Natural killer cell (primary cell): ENCODE measurements at places on chromosomes 7 and 10. TPM values are rescaled to one million over a fixed set of nuclear protein-coding genes. Genes with fewer than 3 reads are reported as not detected.

The ESYT2 gene
- 163 TPM for total RNA-seq

The HYAL4 gene
- not detected for total RNA-seq

The C10orf71 gene
- total RNA-seq: not detected

The BTBD16 gene
- total RNA-seq: not detected

GRCh38 chr10:80542053-80542452 lies 4.4 kb downstream of the SH2D4B start:
- H3K4me1 ChIP-seq: peaks cover 6% of the 10 kb centered on the region
- no peak for DNase-seq
- no peaks in the 10 kb centered on the region for H3K27me3 ChIP-seq
- no peak overlapping the region for H3K4me3 ChIP-seq
- H3K36me3 ChIP-seq: no peaks in the 10 kb centered on the region
- no peak overlapping the region for H3K27ac ChIP-seq

DNA sequence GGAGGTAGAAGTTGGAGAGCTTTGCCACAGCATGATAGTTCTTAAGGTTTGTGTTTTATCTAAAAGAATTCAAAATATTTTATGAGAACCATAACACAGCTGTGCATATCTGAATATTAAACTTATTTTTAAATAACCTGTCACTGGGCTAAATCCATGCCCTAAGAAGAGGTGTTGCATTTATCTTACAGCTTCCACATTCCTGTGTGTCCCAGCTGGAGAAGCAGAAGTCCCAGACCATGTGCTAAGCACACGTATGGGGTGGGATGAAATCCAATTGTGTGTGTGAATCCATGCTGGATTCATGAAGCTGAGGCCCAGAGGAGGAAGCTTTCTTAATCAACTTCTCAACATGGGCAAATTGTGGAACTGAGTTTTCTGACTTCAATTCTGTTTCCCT lies 121.5 kb downstream of the PKD1L1 start:
- H3K27me3 ChIP-seq: no peaks in the 10 kb centered on the region
- no peaks in the 10 kb centered on the region for H3K36me3 ChIP-seq
- no peaks in the 10 kb centered on the region for H3K4me1 ChIP-seq
- DNase-seq: no peak
- no peak overlapping the region for H3K4me3 ChIP-seq
- H3K27ac ChIP-seq: no peak overlapping the region

DNA sequence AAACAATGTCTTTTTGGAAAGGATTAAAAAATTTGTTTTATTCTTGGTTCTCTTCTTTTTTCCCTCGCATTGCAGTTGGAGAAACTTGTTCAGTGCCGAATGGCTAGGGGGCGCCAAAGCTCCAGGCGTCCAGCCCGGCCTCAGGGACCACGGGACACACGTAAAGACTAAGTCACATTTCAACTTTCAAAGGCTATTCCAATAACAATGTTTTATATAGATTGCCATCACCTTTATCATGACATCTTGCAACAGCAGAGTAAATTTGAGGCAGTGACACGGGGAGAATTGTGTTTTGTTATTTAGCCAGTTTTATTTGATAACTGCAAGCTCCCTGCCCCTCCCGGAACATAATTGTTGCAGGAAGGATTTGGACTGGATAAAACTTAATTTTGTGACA lies 2.2 kb upstream of the IGFBP3 start:
- no peak overlapping the region for H3K4me3 ChIP-seq
- H3K4me1 ChIP-seq: peaks cover 14% of the 10 kb centered on the region
- no peaks in the 10 kb centered on the region for H3K36me3 ChIP-seq
- no peak overlapping the region for H3K27ac ChIP-seq
- peaks cover 21% of the 10 kb centered on the region for H3K27me3 ChIP-seq
- peak; percentile 67 for DNase-seq

DNA sequence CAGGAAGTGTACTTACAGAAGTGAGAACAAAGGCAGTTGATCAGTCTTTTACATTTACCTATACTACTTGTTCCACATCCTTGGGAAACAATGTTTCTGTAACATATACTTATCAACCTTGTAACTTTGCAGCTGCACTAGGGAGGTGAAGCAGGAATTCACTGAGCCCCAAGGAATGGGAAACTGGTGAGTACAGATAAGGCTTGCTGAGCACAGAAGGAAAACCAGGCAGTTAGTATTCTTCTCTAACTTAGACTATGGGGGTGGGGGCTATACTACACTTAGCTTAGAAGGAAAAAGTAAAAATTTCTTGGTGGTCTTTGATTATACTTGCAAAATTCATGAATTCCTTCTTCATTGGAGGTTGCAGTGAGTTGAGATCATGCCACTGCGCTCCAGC lies 6.9 kb upstream of the ZNF33A start:
- no peaks in the 10 kb centered on the region for H3K36me3 ChIP-seq
- no peaks in the 10 kb centered on the region for H3K4me1 ChIP-seq
- H3K27ac ChIP-seq: no peak overlapping the region

- no peak overlapping the region for H3K4me3 ChIP-seq
- H3K27me3 ChIP-seq: no peaks in the 10 kb centered on the region
- H3K4me1 ChIP-seq: no peaks in the 10 kb centered on the region
- no peak for DNase-seq
- H3K27ac ChIP-seq: no peak overlapping the region
- no peaks in the 10 kb centered on the region for H3K36me3 ChIP-seq
Measured at GRCh38 chr7:114126095-114126494, 207.3 kb upstream of the PPP1R3A start.

DNA sequence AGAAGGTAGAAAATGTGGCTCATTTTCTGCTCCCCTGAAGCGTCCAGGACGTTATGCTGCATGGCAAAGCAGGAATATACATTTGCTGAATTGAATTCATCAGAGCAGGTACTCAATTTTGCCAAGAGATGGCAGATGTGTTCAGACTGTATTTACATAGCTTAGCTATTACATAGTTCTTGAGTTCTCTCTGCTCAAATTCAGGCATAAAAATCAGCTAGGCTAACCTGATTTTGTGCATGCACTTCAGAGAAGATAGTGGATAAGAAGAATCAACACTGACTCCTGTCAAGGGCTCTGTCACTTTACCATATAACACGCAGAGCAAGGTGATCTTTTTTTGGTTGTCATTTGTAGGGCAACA lies 209.2 kb upstream of the FAM3C start:
- H3K4me1 ChIP-seq: no peaks in the 10 kb centered on the region
- no peak for DNase-seq
- peaks cover 2% of the 10 kb centered on the region for H3K27me3 ChIP-seq
- H3K27ac ChIP-seq: no peak overlapping the region

DNA sequence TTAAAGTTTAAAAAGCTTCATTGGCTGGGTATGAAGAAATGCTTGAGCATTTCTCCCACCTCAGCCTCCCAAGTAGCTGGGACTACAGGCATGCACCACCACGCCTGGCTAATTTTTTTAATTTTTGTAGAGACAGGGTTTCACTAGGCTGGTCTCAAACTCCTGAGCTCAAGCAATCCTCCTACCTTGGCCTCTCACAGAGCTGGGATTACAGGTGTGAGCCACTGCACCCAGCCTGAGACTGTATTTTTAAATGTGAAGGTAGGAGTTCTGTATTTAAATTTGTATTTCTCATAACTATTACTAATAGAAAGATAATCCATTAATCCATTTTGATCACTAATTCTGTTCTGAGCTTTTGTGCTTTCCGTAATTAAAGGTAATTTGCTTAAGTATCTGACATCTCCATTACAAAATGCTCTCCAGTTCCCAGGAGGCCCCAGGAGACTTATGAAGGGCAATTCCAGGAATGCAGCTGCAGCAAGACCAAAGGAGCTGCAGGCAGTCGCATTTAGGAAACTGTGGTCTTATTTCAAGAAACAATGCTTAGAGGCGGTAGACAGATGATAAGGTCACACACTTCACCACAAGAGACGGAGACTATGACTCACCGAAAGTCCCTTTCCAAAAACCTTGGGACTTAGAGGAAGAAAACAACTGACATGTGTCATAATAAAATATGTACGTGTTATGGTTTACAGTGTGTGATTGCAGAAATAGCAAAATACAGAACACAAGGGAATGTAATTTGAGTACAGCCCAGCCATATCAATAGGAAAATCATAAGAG lies 23.3 kb downstream of the YAE1 start:
- H3K4me3 ChIP-seq: no peak overlapping the region
- H3K36me3 ChIP-seq: no peaks in the 10 kb centered on the region
- no peak for DNase-seq
- no peak overlapping the region for H3K27ac ChIP-seq
- H3K27me3 ChIP-seq: no peaks in the 10 kb centered on the region

- no peak for DNase-seq
- H3K27me3 ChIP-seq: no peaks in the 10 kb centered on the region
- no peak overlapping the region for H3K4me3 ChIP-seq
- H3K27ac ChIP-seq: no peak overlapping the region
- no peaks in the 10 kb centered on the region for H3K4me1 ChIP-seq
Measured at GRCh38 chr10:56991591-56992069, 630.6 kb upstream of the ZWINT start.

DNA sequence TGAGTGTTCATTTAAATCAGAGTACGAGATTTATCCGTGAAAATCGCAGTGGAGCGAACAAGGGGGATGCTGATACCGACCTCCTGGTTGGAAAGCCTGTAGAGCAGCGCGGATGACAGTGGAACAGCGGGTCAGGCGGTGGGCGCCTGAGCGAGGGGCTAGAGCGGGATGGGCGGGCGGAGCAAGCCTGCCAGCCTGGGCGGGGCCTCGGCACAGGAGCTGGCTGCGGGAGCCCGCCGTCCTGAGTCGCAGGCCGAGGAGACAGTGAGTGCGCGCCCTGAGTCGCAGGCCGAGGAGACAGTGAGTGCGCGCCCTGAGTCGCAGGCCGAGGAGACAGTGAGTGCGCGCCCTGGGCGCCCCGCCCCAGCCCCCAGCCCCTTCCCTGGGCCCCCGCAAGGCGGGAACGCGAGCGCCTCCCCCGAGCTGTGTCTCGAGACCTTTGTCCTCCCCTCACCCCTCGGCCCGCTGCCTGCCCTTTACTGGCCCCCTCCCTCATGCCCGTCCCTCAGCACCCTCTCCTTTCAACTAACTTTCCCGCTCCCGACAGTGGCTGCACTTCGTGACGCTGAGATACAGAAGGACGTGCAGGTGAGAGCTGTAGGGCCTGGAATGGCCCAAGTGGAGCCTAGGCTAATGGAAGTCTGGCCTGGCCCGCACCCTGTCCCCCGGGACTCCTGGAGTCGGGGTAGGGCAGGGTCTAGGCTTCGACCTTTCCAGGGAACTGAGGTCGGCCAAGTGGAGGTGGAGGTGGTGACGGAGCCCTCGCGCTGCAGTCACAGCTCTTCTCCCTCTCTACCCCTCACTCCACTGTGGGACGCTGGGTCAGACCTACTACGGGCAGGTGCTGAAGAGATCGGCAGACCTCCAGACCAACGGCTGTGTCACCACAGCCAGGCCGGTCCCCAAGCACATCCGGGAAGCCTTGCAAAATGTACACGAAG lies at the start of gene AS3MT:
Gene AS3MT, plus strand, starts transcription at position 213 of the 941 bp plus-strand sequence. Its CDS starts 123 bp downstream, at position 336.
- H3K4me1 ChIP-seq: peaks cover 5% of the 10 kb centered on the region
- no peak within 1 kb of the TSS for H3K4me3 ChIP-seq
- H3K27me3 ChIP-seq: no peaks in the 10 kb centered on the region
- H3K36me3 ChIP-seq: no peaks in the 10 kb centered on the region
- H3K27ac ChIP-seq: no peak within 1 kb of the TSS

GRCh38 chr10:85043207-85043606 lies 714.8 kb downstream of the CCSER2 start:
- H3K27me3 ChIP-seq: no peaks in the 10 kb centered on the region
- H3K4me1 ChIP-seq: no peaks in the 10 kb centered on the region
- H3K4me3 ChIP-seq: no peak overlapping the region
- no peak overlapping the region for H3K27ac ChIP-seq

- peaks cover 20% of the 10 kb centered on the region for H3K4me1 ChIP-seq
- peaks cover 3% of the 10 kb centered on the region for H3K27me3 ChIP-seq
- H3K4me3 ChIP-seq: no peak overlapping the region
- no peaks in the 10 kb centered on the region for H3K36me3 ChIP-seq
Measured at GRCh38 chr7:149776289-149776688, 2.9 kb upstream of the ZNF467 start.

- H3K36me3 ChIP-seq: no peaks in the 10 kb centered on the region
- H3K27me3 ChIP-seq: peaks cover 35% of the 10 kb centered on the region
- H3K27ac ChIP-seq: no peak overlapping the region
- H3K4me3 ChIP-seq: no peak overlapping the region
- DNase-seq: no peak
Measured at GRCh38 chr10:101565936-101566332, 22.1 kb downstream of the POLL start.

DNA sequence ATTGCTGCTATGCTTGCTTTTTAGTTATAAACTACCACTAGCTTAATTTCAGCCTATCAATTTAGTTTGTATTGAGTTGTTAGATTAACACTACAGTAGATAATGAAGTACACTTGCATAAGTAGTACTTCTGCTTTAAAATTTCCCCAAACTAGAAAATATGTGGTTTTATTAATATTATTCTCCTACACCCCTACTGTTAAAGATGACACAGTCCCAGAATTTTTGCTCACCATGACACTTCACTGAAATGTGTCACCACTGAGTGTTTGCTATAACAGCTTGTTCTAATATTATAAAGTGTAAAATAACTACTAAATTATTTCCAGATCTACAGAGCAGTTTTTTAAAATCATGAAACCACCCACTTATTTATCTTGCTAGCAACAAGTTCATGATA lies 31.6 kb downstream of the RHEB start:
- H3K27ac ChIP-seq: no peak overlapping the region
- H3K4me3 ChIP-seq: no peak overlapping the region

DNA sequence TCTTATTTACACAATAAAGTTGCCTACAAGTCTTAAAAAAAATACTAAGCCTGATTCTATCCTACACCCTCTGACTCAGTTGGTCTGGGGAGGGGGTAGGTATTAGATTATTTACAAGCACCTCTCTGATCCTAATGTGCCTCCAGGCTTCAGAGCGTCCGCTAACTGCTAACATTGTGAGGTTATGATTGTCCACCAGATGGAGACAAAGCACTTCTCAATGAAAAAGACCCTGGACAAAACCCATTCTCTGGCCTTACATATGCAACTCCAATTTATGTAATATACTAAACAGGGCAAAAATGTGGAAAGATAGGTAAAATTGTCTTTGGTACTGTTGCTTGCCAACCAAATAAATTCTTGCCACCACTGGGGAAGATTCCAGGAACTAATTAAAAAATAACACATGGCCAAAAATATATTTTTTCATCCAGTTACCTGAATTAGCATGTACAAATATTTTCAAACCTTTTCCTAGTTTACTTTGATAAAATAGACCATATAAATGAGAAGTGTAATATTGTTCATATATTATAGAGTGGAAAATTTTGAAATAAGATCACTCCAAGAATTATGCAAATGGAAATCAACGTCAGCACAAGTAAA lies 92.4 kb downstream of the KIF20B start:
- H3K4me1 ChIP-seq: no peaks in the 10 kb centered on the region
- H3K36me3 ChIP-seq: no peaks in the 10 kb centered on the region
- H3K27ac ChIP-seq: no peak overlapping the region
- H3K4me3 ChIP-seq: no peak overlapping the region
- DNase-seq: peak; percentile 79

GRCh38 chr10:61120805-61121204 lies 176.8 kb upstream of the RHOBTB1 start:
- no peaks in the 10 kb centered on the region for H3K27me3 ChIP-seq
- DNase-seq: no peak

DNA sequence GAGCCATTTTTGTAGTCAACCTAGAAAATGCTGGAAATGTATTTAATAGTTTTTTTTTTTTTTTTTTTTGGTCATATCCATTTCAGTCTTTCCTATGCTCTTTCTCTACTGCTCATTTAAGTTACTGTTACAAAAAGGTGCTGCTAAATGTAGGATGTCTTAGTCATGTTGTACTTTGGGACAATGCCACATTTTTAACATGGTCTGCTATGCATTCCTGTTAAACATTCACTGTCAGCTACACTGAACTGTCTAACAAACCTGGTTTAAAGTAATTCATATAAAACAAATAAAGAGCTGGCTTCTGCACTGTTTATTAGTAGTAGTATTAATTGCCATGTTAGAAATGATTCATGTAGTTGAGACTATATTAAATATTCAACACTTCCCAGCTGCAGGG lies 108.6 kb downstream of the NSUN6 start:
- H3K36me3 ChIP-seq: peaks cover 21% of the 10 kb centered on the region
- H3K27me3 ChIP-seq: no peaks in the 10 kb centered on the region
- no peak for DNase-seq
- no peak overlapping the region for H3K27ac ChIP-seq
